Fibroblast of villous mesenchyme (primary cell): ENCODE measurements at places on chromosomes 5 and 9. TPM values are rescaled to one million over a fixed set of nuclear protein-coding genes. Genes with fewer than 3 reads are reported as not detected.

GRCh38 chr9:81058782-81059181 lies 630.6 kb downstream of the TLE1 start:
- DNase-seq, result no peak

DNA sequence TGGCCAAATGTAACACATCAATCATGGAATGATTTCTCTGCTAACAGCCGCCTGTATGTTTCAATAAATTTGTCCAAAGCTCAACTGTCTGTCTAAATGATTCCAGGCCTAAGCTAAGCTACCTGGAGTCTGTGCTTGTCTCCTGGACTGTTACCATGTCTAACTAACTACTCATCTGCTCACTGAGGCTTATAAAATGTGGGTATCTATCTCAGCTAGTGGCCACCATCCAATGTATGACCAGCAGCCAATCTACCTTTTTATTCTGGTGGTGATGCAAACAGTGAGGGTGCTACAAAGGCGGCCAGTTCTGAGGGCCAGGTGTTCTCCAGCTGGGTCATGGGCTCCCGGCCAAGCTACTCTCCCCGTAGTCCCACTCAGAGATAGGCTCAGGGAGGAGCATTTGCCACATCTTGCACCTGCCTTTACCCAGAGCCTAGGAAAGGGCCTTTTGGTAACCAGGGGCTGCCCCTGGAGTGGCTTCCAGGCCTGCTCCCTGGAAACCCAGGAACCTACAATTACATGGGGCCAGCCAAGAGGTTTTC lies 59.1 kb downstream of the PFDN1 start:
- DNase-seq, result no peak

- no peak for DNase-seq
Observed at GRCh38 chr5:159442206-159442850, 112.0 kb upstream of the IL12B start.

Gene ITGA2
- 16.4 and 35.0 TPM in 2 replicates for total RNA-seq

Gene IFNA13
- total RNA-seq, result not detected in 2 replicates
